ENCODE measurements at places on chromosomes 4 and X.

- no peak overlapping the region for H3K27ac ChIP-seq
- H3K36me3 ChIP-seq = no peaks in the 10 kb centered on the region
- peak overlapping the region; percentile 89 for H3K4me3 ChIP-seq
- no peak for DNase-seq
Measured at GRCh38 chrX:132022198-132022966, 720 bp upstream of the STK26 start.

DNA sequence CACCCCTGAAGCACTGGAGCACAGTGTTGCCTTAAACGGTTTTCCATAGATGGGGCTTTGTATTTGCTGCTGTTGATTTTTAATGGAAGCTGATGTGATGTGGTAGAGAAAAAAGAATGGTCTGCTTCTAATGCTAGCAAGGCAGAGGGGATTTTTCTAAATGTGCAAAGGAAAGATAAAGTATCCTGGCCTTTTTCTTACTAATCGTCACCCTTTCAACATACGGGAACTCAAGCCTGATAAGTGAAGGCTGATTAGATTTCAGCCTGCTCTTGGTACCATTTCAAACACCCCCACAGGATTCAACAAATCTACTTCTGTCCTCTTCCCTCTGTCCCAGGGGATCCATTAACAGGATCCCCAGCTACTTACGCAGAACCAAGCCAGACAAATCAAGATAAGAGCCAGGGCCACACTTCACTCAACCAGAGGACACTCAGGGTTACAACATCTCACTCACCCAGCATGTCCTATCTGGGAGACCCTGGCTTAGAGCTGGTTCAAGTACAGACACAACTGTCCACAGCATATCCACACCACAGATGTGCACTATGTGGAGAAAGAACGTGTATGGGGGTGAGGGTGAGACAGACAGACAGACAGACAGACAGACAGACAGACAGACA lies 180.0 kb downstream of the SH3KBP1 start:
- no peaks in the 10 kb centered on the region for H3K36me3 ChIP-seq
- H3K4me3 ChIP-seq = no peak overlapping the region
- no peak for DNase-seq
- H3K27me3 ChIP-seq = no peaks in the 10 kb centered on the region
- H3K4me1 ChIP-seq = no peaks in the 10 kb centered on the region

DNA sequence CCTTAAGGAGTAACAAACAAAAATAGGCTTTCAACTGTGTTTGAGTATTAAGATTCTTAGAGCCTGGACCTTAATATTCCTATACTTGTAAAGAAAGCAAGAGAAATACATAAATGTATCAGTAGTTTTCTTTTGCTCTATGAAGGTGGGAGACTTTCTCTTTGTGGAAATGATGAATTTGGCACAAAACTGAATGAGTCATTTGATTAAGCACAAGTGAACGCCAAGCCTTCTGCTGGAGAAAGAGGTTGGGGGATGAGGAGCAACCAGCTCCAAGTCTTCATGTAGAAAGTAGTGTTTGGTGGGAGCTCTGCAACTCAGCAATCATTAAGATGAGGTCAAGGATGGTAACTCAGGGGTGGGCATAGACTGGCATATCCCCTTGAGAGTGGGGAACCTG lies 49.6 kb downstream of the MEPE start:
- H3K36me3 ChIP-seq = no peaks in the 10 kb centered on the region
- no peak for DNase-seq
- no peak overlapping the region for H3K27ac ChIP-seq
- H3K4me3 ChIP-seq = no peak overlapping the region
- no peaks in the 10 kb centered on the region for H3K4me1 ChIP-seq
- no peaks in the 10 kb centered on the region for H3K27me3 ChIP-seq

DNA sequence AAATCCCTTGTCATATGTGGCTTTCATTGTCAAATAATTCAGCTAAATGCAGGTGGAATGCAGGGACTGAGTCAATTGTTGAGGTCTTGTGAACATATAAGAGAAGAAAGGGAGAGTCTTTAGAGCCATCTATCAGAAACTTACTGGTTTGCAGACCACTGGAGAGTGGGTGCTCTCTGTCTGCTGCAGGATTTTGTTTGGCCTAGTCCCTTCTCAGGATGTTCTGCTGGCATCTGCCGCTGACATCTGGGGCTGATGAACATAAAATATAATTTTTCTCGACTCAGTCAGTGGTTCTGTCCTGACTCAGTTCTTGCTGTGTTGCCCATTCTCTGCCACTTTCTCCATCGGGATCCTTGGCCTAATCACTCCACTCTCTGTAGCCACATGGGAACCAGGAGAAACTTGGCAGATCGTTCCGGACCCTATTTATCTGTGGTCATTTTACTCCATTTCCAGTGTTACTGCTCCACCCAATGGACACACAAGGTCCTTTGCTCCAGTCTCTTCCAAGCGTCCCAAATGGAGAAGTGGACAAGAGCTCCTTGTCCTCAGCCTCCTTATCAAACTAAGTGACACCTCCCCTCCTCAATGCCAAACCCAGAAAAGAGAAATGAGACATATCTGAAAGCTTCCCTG lies 436.2 kb downstream of the FAT4 start:
- DNase-seq = no peak
- no peak overlapping the region for H3K27ac ChIP-seq
- no peak overlapping the region for H3K4me3 ChIP-seq
- H3K27me3 ChIP-seq = no peaks in the 10 kb centered on the region

- H3K4me3 ChIP-seq = no peak overlapping the region
- no peak for DNase-seq
- H3K27me3 ChIP-seq = no peaks in the 10 kb centered on the region
Measured at GRCh38 chr4:11469650-11470437, 41.1 kb upstream of the HS3ST1 start.

DNA sequence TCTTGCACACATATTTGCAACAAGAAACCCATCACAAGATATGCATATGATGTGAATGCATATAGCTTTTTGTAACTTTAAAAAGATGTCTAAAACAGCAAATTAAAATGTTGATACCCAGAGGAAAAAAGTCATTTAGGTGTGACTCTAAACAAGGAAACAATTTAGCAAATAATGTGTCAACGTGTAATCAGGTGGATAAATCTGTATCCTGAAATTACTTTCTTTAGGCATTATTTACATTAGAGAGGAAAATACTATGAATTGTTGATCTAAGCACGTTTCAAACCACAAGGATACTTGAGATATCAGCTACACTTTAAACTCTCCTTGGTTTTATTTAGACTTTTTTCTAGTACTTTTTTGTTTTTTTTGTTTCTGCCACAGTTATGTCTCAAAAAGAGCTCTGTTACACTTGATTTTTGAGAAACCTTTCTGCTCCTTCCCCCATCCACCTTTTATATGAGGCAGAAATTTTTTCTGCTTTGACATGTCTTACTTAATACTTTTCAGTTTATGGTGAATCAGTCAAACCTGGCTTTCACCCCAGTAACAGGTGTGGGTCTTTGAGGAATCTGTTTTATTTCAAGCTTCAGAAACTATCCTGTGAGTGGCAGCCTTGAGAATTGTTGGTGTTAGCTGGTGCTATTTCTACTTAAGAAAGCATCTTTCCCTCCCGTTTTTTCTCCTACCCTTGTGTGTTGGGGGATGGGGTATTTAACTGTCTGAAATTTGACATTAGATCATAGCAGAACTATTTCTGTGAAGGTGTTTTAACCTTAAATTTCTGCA lies 1.9 kb downstream of the NPNT start:
- DNase-seq = no peak
- H3K27ac ChIP-seq = no peak overlapping the region
- peaks cover 2% of the 10 kb centered on the region for H3K4me1 ChIP-seq
- H3K27me3 ChIP-seq = peaks cover 26% of the 10 kb centered on the region

All from iPS DF 6.9 (cell line).